ENCODE measurements at places on chromosomes 2 and 18.

DNA sequence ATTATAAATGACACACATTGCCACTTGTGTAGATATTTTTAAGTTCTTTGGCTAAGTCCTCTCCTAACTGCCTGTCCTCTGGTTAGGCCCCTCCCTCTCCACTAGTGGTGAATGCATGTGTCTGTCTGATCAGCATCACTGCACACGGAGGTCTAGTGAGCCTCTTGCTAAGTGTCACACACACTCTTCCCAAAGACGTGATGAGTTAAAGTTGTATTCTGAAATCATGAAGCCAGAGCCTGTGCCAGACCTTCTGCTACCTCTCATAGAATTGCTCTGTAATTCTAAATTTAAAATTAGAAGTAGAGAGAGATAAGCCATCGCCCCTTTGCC is 41.3 kb downstream of the RALB start:
- DNase-seq: no peak

GRCh38 chr2:241157841-241158545 is 7.7 kb downstream of the PPP1R7 start:
- DNase-seq: no peak

- no peak for DNase-seq
These were observed 29.2 kb downstream of the UNC50 start for GRCh38 chr2:98637401-98638147.

- DNase-seq: no peak
These were observed 220.6 kb upstream of the CCDC68 start for GRCh38 chr18:55179835-55180234.

GRCh38 chr18:48988508-48989303 is 37.9 kb upstream of the SMAD7 start:
- DNase-seq: no peak

DNA sequence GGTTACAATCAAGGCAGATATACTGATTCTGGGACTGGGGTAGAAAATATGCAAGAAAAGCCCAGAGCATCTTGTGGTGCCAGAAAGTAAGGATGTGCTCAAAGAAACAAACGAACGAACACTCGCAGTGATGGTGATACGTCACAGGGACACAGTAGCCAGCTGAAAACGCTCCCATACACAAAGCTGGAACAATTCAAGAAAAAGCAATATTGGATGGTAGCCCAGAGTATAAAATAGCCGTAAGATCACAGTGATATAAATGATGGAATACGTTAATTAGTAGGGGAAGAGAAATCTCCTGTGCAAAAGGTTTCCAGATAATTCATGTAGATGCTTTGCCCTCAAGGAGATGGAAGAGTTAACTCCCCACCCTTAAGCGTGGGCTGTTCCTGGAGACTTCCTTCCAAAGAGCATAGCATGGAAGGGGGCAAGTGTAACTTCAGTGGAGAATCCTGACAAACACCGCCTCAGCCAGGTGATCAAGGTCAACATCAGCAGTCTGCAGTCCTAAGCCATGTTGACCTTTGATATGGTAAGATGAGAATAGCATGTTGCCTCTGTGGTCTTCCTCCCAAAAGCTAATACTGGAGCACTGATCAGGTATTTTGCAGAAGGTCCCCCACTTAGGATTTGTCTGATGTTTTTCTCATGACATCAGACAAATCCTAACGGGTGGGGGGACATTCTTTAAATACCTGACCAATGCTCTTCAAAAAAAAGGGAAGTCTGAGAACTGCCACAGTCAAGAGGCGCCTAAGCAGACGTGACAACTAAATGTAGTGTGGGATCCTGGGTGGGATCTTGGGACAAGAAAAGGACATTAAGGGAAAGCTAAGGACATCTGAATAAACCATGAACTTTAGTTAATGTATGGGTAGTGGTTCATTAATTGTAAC is 99.0 kb downstream of the NCK2 start:
- no peak for DNase-seq

GRCh38 chr2:199261239-199261638 is 196.5 kb downstream of the SATB2 start:
- no peak for DNase-seq
